Fibroblast of mammary gland (primary cell): ENCODE measurements at places on chromosomes 7 and 10.

DNA sequence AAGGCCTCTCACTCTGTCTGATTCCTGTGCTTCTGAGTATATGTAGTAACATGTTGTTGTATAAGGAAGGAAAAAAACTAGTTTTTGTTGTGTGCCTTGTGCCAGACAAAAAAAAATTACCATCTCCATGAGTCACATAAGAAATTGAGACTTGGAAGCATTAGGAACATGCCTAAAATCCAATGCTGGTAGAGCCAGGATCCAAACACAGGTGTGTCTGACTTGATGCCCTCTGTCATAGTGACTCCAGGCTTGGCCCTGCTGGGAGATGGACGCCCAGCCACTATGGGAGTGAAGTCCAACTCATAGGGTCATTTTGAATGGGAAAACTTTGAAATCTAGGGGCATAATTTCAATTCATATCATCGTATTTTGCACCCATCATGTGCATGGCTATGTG is 38.0 kb downstream of the PYROXD2 start:
- peak; percentile 11 for DNase-seq

- no peak for DNase-seq
These were observed 508.7 kb upstream of the SEMA3D start for GRCh38 chr7:85695533-85695932.

GRCh38 chr7:42432644-42433043 is 195.6 kb upstream of the GLI3 start:
- no peak for DNase-seq

DNA sequence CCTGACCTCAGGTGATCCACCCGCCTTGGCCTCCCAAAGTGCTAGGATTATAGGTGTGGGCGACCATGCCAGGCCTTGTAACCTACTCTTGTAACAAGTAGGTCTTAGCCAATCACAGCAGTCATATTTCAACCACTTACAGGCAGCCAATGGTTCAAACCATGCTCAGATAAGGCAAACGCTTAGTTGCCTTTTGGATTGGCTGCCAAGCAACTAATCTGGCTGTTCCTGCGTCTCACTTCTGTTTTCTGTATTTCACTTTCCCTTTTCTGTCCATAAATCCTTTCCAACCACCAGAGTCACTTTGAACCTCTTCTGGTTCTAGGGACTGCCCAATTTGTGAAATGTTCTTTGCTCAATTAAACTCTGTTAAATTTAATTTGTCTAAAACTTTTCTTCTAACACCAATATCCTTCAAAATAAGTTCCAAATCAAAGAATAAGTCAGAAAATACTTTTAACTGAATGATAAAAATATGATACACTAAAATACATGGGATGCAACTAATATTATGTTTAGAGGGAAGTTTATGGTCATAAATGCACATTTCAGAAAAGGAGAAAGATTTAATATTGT is 19.1 kb upstream of the PRF1 start:
- no peak for DNase-seq

GRCh38 chr10:44929356-44930255 is 18.5 kb downstream of the TMEM72 start:
- no peak for DNase-seq

DNA sequence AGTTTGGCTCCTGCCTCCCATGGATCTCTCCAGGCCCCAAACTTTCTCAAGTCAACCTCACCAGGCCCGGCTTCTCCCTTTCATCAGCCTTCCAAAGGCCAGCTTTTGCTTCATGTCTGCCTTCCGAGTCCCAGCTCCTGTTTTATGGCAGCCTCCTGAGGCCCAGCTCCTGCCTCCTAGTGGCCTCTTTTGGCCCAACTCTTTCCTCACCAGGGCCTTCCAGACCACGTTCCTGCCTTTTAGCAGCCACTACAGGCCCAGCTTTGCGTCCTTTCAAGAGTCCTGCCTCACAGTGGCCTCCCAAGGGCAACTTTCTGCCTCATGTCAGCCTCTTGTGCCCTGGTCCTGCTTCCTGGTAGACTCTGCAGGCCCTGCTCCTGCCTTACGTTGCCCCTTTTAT is 15.3 kb upstream of the TMEM248 start:
- no peak for DNase-seq

GRCh38 chr7:155213385-155213784 is 84.3 kb upstream of the INSIG1 start:
- DNase-seq, result peak; percentile 79

DNA sequence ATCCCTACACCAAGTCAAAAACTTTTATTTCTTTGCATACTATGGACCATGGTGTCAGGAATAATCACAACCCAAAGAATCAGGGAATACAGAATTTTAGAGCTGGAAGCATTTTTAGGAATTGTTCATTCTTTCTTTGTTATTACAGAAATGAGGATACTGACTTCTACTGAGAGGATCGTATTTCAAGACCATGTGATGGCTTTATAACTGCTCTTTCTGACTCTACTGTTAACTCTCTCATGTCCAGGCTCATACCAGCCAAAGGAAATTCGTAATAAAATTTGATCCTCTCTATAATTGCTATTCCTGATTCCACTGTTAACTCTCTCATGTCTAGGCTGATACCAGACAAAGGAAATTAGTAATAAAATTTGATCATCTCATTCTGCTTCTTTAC is 1050.9 kb upstream of the C7orf33 start:
- DNase-seq, result no peak

DNA sequence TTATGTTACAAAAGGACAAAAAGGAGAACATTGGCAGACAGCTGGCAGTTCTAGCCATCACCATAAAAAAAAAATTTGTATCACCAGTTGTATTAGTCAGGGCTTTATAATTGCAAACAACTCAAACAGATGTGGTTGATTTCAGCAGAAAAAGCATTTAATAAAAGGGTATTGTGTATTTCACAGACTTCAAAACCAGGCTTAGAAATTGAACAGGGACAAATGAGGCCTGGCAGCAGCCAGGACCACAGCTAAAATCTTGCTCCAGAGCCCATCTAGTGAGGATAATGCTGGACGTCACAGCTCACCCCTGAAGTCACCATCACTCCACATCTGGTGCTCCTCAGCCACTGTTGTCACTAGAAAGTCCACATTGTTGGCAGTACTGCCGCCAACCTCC is 52.9 kb upstream of the CALD1 start:
- peak; percentile 60 for DNase-seq

DNA sequence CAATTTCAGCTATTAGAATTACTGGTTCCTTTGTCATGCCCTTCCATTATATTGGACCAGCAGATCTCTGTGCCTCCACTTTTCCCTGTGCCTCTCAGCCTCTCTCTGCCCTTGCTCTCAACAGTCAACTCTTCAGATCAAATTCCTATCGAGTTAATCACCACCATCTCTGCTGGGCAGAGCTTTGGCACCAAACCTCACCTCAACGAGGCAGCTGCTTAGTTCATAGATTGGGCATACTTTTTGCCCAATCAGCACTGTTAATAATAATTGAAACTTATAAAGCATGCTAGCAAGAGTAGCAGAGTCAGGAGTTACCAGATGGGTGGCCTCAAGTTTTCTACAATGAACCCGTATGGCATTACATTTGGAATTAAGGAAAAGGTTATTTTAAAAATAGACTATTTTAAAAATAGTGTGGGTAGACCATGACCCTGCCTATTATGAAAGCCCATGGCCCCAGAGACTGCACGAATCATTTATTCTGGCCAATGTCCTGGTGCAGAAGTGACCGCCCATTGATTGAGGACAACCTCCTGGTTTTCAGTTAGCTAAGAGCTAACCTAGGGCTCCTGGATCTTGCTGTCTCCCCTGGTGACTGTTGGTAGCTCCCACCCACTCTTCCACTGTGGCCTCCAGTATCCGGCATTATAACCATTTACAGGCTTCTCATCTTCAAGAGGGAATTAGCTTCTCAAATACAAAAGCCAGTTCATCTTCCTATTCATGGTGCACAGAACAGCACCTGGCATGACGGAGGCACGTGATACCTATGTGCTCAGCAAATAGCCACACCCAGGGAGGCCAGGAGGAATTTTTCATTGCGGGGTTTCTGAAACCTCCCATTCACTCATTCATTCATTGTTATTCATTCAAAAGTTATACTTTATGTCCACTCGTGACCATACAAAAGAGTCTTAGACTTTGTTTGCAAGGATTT is 265.4 kb downstream of the INHBA start:
- no peak for DNase-seq

- DNase-seq, result peak; percentile 76
These were observed 340.2 kb downstream of the KCNMA1 start for GRCh38 chr10:77297393-77297739.

DNA sequence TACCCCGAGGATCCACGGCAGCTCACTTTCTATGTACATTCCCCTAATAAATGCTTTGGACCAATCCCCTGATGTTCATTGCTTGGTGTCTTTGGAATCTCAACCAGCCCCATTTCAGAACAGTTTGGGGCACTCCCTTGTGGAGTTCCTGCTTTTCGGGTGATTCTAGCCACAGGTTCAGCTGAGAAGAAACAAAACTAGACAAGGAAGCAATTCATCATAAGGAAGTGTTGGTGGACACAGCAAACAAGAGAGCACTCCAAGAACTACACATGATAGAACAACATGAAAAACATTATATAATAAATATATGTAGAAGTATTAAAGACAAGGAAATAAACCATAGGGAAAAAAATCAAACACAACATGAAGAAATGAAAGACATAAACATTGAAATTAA is 6.0 kb upstream of the CCDC136 start:
- no peak for DNase-seq

DNA sequence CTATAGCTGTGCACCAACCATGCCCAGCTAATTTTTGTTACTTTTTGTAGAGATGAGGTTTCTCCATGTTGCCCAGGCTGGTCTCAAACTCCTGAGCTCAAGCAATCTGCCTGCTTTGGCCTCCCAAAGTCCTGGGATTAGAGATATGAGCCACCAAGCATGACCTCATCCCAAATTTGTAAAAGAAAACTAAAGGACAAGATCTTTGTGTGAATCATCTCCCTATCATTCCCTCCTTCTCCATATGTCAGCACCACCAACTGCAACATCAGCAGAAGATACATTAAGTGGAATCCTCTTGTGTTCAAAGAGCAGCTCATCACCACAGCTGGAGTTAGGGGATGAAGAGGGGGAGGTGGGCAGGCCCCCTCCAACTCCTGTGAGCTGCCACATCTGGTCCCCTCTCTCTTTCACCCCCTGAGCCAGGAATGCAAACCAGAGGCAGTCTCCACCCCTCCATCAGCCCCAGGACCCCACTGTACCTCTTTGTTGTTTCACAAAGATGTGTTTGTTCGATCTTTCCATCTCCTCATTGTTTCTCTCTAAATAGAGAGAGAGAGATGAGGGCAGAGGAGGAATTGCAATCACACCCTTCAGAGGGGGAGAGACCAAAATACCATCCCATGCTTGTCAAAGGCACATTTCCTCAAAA is 47.3 kb upstream of the PIP4K2A start:
- DNase-seq, result peak; percentile 60

GRCh38 chr10:44361109-44361508 is 23.8 kb downstream of the CXCL12 start:
- DNase-seq, result no peak

- peak; percentile 87 for DNase-seq
These were observed 77.8 kb upstream of the ATP6V0A4 start for GRCh38 chr7:138875794-138876193.

- DNase-seq, result peak; percentile 25
These were observed 394.7 kb upstream of the AKR1E2 start for GRCh38 chr10:4431114-4431863.

- peak; percentile 87 for DNase-seq
These were observed 4.7 kb upstream of the SPAG6 start for GRCh38 chr10:22340329-22341189.

GRCh38 chr7:2143450-2143849 is 89.3 kb downstream of the MAD1L1 start:
- DNase-seq, result no peak

- no peak for DNase-seq
These were observed 100.6 kb upstream of the MGMT start for GRCh38 chr10:129366450-129366849.

GRCh38 chr10:119466655-119467054 is 75.9 kb downstream of the RGS10 start:
- DNase-seq, result no peak

DNA sequence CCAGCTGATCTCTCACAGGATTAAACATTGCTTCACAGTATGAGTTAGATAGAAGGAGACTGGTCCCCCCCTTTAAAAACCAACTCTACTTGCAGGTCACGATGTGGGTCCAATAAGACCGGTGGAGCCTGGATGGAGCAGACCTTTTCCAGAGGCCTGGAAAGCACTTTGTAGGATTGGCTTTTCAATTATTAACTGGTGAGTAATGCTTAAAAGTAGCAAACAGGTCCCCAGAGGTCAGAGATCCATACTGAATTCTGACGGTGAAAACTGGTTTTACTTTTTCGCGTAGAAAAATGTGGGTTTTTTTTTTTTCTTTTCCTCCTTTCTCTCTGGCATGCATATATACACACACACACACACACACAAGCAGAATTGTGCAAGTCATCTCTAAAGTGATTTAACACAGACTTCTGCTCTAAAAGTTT is 74.9 kb upstream of the OGDHL start:
- peak; percentile 6 for DNase-seq

- peak; percentile 88 for DNase-seq
These were observed 31.7 kb downstream of the HTRA1 start for GRCh38 chr10:122492999-122493481.

DNA sequence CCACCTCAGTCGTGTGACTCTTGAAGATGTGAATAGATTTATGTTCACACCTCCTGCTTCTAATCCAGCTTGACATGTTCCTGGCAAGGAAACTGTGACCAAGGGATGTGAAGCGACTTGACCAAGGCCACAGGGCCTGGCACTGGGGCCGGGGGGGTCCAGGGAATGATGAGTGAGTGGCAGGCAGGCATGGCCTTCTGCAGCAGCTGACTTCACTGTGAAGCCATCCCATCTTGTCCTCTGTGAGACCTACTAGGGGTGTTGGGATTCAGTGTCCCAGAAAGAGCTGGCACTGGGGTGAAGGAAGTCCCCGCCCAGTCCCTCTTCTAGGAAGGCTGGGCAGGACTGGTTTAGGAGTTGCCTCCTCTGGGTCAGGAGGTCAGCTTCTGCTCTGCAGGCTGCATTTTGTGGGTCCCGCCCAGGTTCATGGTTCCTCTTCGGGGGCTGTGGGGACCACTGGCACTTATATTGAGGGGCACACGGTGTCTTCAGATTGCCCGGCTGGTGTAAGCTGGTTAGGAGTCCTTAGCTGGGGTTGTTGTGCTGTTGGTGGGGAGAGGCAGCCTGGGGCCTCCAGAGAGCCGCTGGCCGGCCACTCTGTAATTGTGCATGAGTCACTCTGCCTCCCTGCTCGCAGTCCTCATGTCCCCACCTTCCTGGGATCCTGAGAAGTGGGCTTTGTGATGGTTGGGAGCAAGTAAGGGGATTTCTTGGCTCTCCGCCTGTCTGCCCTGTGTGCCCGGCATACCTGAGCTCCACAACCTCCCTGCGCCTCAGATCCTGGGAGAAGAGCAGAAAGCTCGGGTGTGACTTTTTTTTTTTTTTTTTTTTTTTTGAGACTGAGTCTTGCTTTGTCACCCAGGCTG is 11.0 kb downstream of the ZMIZ1 start:
- peak; percentile 52 for DNase-seq
